Activated CD4-positive, alpha-beta memory T cell treated with anti-CD3 and anti-CD28 coated beads for 36 hours (primary cell): ENCODE measurements at places on chromosomes 12 and 14. TPM values are rescaled to one million over a fixed set of nuclear protein-coding genes. Genes with fewer than 3 reads are reported as not detected.

- no peaks in the 10 kb centered on the region for H3K27me3 ChIP-seq
- no peaks in the 10 kb centered on the region for H3K36me3 ChIP-seq
- no peak for DNase-seq
- no peak overlapping the region for H3K27ac ChIP-seq
- H3K4me3 ChIP-seq = no peak overlapping the region
Observed at GRCh38 chr12:105667973-105668743, 337.7 kb downstream of the C12orf75 start.

DNA sequence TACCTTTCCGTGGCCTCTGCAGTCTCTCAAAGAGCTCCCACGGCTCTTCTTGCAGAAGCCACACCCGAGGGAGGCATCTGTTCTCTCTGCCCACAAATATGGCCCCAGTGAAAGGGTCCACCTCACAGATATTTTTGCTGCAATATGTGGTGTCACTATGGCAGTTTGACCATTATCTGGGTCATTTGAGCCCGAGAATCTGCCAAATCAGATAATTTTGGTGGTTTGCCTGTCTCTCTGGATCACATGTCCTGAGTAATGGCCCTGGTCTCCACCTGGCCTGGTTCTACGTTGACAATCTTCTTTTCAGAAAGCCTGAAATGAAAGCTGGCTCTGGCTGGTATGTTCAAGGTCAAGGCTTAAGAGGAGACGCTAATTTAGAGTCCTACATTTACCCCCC lies 5.7 kb upstream of the WSCD2 start:
- H3K36me3 ChIP-seq = no peaks in the 10 kb centered on the region
- no peak overlapping the region for H3K4me3 ChIP-seq
- H3K27ac ChIP-seq = no peak overlapping the region

DNA sequence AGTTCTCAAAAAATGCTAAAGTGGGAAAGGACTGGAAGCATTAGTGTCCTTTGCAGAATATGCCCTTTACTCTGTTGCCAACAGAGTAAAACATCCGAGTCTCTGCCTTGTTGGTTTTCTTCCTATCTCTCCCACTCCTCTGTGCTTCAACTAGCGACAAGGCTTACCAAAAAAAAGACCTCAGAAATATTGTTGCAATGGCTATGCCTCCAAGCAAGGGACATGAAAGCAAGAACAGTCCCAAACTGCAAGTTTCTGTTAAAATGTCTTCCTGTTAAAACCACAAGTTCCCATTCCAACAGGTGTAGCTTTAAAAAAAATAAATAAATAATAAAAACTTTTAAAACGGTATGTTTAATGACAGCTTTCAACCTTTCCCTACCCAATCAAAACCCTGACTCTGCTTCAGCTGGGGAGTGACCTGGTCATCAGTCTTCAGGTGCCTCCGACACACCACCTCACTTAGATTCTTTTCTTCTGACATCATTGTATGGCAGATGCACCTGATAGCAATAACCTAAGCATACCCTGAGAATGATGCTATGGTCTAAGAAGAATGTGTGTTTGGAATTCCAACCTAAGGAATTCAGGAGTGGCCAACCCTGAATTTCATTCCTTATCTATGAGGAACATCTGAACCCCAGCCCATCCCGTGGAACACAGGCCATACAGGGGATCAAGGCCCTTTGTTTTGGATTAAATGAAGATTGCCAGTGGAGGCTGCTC lies 81.0 kb downstream of the RPS29 start:
- H3K36me3 ChIP-seq = peaks cover 1% of the 10 kb centered on the region
- no peak overlapping the region for H3K4me3 ChIP-seq
- DNase-seq = no peak
- no peak overlapping the region for H3K27ac ChIP-seq
- peaks cover 8% of the 10 kb centered on the region for H3K27me3 ChIP-seq

DNA sequence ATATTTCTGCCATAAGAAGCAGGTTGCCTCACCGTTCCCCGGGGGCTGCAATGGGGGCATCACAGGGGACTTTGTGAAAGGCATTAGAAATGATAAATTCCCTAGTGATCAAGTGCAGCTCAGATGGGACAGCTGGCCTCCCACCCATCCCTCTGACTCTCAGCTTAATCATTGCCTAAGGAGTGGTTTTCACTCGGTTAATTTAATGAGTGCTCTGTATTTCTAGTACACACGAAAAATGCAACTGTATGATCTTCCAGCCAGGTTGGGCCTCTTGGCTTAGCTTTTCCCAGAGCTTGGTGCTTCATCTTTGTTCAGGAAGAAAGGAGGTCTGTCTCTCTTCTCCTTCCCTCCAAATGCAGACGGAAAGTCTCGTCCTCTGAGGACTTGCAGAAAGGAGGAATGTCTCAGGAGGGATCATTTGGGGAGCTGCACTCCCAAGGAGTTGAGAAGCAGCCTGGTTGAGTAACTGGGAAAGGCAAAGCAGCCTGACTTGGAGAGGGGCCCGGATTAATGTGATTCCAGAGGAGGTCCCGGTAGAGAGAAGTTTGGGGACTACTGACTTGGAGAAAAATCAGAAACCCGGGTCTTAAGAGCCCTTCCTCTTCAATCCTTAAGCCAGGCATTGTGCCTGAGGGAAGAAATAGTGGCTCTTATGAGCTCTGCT lies 7.2 kb downstream of the CD9 start:
- no peaks in the 10 kb centered on the region for H3K36me3 ChIP-seq
- H3K27me3 ChIP-seq = peaks cover 25% of the 10 kb centered on the region
- H3K27ac ChIP-seq = no peak overlapping the region
- no peak overlapping the region for H3K4me3 ChIP-seq

GRCh38 chr12:114662512-114663177 lies 21.3 kb downstream of the TBX3 start:
- no peak overlapping the region for H3K27ac ChIP-seq
- peaks cover 2% of the 10 kb centered on the region for H3K4me1 ChIP-seq
- H3K4me3 ChIP-seq = no peak overlapping the region
- peak; percentile 75 for DNase-seq
- peaks cover 44% of the 10 kb centered on the region for H3K27me3 ChIP-seq

DNA sequence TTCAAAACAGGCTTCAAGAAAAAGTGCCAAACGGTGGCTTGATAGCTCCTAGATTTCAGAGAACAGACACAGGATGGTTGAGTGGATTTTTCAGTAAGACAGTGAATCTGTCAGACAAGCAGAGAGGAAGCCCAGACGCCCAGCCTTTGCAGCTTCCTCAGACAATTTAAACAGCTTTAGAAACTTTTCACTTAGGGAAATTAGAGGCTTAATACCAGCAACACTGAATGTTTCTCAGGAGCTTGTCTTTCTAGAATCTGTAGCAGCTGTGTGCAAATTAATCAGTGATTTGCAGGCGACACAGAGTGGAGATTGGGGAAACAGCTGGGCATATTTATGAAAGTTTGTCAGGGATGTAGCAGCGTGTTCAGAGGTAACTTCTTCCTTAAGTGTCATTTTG lies 362.1 kb downstream of the GALC start:
- H3K27me3 ChIP-seq = peaks cover 1% of the 10 kb centered on the region
- H3K4me3 ChIP-seq = no peak overlapping the region
- no peaks in the 10 kb centered on the region for H3K36me3 ChIP-seq
- H3K27ac ChIP-seq = no peak overlapping the region

GRCh38 chr14:87600240-87600639 lies 392.7 kb downstream of the GALC start:
- H3K36me3 ChIP-seq = no peaks in the 10 kb centered on the region
- no peak overlapping the region for H3K4me3 ChIP-seq
- no peak for DNase-seq
- no peak overlapping the region for H3K27ac ChIP-seq
- H3K4me1 ChIP-seq = no peaks in the 10 kb centered on the region
- H3K27me3 ChIP-seq = no peaks in the 10 kb centered on the region

GRCh38 chr12:9961901-9962300 lies 9.3 kb upstream of the CLEC12A start:
- no peak overlapping the region for H3K27ac ChIP-seq
- peaks cover 17% of the 10 kb centered on the region for H3K4me1 ChIP-seq
- no peaks in the 10 kb centered on the region for H3K36me3 ChIP-seq

- peaks cover 3% of the 10 kb centered on the region for H3K36me3 ChIP-seq
- no peaks in the 10 kb centered on the region for H3K27me3 ChIP-seq
- no peak overlapping the region for H3K27ac ChIP-seq
Observed at GRCh38 chr12:103839609-103840461, 1.2 kb downstream of the NT5DC3 start.

DNA sequence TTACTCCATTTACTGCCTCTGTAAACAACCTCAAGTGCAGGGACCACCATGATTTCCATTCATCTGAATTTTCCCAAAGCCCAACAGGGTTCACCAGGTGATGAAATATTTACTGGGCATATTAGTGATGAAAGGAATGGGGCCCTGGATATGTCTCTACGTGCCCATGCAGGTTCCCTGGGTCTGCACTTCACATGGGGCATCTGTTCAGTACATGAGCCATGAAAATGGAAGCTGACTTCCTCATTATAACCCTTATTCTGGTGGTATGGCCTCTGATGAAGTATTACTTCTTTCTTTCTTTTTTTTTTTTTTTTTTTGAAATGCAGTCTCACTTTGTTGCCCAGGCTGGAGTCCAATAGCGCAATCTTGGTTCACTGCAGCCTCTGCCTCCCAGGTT lies 26.5 kb upstream of the CORO1C start:
- no peak for DNase-seq
- no peak overlapping the region for H3K4me3 ChIP-seq
- H3K4me1 ChIP-seq = no peaks in the 10 kb centered on the region
- H3K36me3 ChIP-seq = no peaks in the 10 kb centered on the region

- no peaks in the 10 kb centered on the region for H3K4me1 ChIP-seq
- no peak overlapping the region for H3K4me3 ChIP-seq
- H3K27me3 ChIP-seq = peaks cover 7% of the 10 kb centered on the region
- DNase-seq = no peak
- no peak overlapping the region for H3K27ac ChIP-seq
- H3K36me3 ChIP-seq = no peaks in the 10 kb centered on the region
Observed at GRCh38 chr12:111192647-111193046, 176.2 kb downstream of the PHETA1 start.

DNA sequence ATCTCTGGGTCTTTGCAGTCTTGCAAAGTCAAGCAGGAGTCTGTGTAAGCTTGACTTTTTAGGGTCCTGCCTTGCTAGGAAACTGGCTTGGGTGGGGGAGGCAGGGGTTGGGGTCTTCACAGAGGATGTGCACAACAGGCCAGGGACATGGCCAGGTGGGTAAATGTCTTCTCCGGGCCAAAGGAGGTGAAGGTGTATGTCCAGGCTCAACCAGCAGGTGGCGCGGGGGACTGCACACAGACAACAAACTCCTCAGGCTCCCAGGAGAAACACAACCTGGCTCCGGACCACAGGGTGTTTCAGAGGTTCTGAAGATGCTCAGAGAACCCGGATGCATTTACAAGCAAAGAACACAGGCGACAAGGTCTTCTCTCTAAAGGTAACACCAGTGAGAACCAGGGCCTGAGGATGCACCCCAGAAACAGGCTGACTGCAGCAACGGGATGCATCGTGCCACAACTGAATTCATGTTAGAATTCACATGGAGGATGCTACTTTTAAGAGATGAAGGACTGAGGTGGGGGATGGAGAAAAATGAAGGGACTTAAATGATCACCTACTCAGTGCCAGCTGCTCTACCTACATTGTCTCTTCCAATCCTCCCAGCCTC lies 56.0 kb downstream of the PLEKHG3 start:
- no peak overlapping the region for H3K4me3 ChIP-seq
- H3K27me3 ChIP-seq = no peaks in the 10 kb centered on the region
- H3K27ac ChIP-seq = no peak overlapping the region
- peak; percentile 81 for DNase-seq

DNA sequence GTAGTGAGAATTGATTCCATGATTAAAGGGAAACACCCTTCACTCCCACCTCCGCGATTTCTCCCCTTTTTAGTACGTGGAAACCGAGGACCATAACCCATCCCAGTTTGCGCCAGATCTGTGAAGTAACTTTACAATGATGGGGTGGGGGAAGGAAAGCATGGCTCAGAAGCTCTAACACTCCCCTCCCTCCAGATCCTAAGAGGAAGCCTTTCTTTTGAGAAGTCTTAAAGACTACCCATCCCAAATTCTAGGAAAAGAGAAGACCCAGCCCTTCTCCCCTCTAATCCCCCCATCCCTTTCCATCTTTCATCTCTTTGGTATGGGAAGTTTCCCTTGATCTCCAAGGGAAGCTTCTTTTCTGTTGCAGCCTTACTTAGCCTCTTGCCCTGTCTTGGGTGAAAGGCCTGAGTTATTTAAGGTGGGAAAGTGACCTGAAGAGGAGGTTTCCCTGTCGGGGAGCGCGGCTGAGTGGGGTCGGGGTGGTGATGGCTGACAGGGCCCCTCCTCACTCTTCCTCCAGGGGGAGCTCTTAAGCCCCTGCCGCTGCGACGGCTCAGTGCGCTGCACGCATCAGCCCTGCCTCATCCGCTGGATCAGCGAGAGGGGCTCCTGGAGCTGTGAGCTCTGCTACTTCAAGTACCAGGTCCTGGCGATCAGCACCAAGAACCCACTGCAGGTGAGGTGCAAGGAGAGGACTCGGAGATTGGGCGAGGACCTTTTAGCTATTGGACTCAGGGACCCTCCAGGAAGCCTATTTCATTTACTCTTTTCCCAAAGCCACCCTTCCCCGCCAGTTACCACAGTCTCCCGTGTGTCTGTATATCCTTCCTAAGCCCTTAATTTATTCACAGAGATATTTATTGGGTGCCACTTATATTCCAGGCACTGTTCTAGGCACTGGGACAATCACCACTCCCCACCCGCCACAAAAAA lies 1.8 kb downstream of the MARCHF9 start:
- peaks cover 46% of the 10 kb centered on the region for H3K4me1 ChIP-seq
- DNase-seq = peak; percentile 80
- peak overlapping the region; percentile 59 for H3K27ac ChIP-seq
- peak overlapping the region; percentile 79 for H3K4me3 ChIP-seq
- H3K36me3 ChIP-seq = peaks cover 26% of the 10 kb centered on the region
- no peaks in the 10 kb centered on the region for H3K27me3 ChIP-seq

DNA sequence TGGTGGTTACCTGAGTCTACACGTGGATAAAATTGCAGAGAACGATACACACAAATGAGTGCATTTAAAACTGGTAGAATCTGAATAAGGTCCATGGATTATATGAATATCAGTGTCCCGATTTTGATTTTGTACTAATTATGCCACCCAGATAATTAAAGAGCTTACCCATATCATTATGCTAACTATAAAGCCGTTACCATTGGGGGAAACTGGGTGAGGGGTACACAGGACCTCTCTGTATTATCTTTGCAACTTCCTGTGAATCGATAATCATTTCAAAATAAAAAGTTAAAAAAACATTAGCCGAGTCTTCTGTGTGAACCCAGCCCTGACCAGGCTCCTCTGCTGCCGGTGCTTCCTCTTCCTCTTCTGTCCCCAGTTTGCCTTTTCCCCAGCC lies 107.1 kb downstream of the SMOC1 start:
- no peak overlapping the region for H3K4me3 ChIP-seq
- no peak overlapping the region for H3K27ac ChIP-seq
- H3K36me3 ChIP-seq = no peaks in the 10 kb centered on the region
- peaks cover 12% of the 10 kb centered on the region for H3K27me3 ChIP-seq
- H3K4me1 ChIP-seq = no peaks in the 10 kb centered on the region

- peak overlapping the region; percentile 58 for H3K4me3 ChIP-seq
- peaks cover 90% of the 10 kb centered on the region for H3K4me1 ChIP-seq
- no peaks in the 10 kb centered on the region for H3K27me3 ChIP-seq
- no peak for DNase-seq
- H3K27ac ChIP-seq = peak overlapping the region; percentile 84
Observed at GRCh38 chr14:101875727-101876554, 88.4 kb upstream of the DYNC1H1 start.

- peaks cover 11% of the 10 kb centered on the region for H3K4me1 ChIP-seq
- peaks cover 47% of the 10 kb centered on the region for H3K27me3 ChIP-seq
- H3K27ac ChIP-seq = no peak overlapping the region
- DNase-seq = no peak
Observed at GRCh38 chr12:62635649-62636048, 169.0 kb downstream of the MON2 start.

GSC gene
- total RNA-seq = not detected

KRT73 gene
- total RNA-seq = not detected

PHC1 gene
- total RNA-seq = 21.6 TPM

SPX gene
- 0.36 TPM for total RNA-seq

CD69 gene
- 120 TPM for total RNA-seq

RDH5 gene
- 7.0 TPM for total RNA-seq

KSR2 gene
- 0.45 TPM for total RNA-seq

IGF1 gene
- not detected for total RNA-seq

KRT1 gene
- not detected for total RNA-seq
